Smooth muscle cell of the coronary artery (primary cell): ENCODE measurements at places on chromosomes 5 and 9. TPM values are rescaled to one million over a fixed set of nuclear protein-coding genes. Genes with fewer than 3 reads are reported as not detected.

Gene EIF4E1B
- not detected in 2 replicates for total RNA-seq

Gene WDR38
- total RNA-seq: not detected in 2 replicates

Gene CA9
- total RNA-seq: 0.98 TPM in 1 of 2 replicates, not detected in the other

Gene LCN2
- not detected in 2 replicates for total RNA-seq

Gene STPG3
- total RNA-seq: not detected in 2 replicates

Gene BHMT2
- 0.38 and 3.3 TPM in 2 replicates for total RNA-seq

Gene CCDC112
- 1.6 and 4.8 TPM in 2 replicates for total RNA-seq

Gene NPR3
- total RNA-seq: 35.7 and 58.0 TPM in 2 replicates
